ENCODE measurements at places on chromosomes 7 and 10.

DNA sequence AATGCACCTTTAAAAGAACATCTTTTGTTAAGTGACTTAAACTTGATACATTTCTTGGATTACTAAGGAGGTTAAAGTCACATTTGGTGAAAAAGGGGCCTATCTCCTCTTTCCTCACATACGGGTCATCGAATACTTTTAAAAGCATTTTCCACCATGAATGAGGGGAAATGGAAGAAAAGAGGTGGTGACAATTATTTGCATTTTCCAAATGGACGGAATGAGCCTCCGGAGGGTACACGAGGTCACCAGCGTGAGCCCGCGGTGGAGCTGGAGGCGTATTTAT is 1.0 kb upstream of the BMPR1A start:
- no peak for DNase-seq

DNA sequence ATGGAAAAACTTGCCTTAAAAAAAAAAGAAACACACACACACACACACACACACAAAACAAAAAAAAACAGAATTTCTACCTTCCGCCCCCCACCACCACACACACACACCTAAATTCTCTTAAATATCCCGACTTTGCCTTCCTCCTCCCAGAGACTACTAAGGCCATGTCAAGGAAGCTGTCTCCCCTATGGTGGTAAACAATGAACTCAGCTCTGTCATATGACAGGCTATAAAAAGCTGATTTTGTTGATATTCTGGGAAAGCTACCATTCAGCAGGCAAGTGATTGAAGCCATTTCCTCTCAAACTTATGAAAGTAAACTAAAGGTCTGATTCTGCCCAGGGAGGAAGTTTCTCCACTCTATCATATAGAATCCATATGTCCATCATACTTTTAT is 471.0 kb downstream of the GFRA1 start:
- DNase-seq, result no peak

DNA sequence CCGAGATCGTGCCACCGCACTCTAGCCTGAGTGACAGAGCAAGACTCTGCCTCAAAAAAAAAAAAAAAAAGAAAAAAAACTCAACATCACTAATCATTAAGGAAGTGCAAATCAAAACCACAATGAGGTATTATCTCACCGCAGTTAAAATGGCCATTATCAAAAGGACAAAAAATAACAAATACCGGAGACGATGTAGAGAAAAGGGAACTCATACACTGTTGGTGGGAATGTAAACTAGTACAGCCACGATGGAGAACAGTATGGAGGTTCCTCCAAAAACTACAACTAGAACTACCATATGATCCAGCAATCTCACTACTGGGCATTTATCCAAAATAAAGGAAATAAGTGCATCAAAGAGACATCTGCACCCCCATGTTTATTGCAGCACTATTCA is 24.3 kb downstream of the GRK5 start:
- DNase-seq, result no peak

- no peak for DNase-seq
Observed at GRCh38 chr10:95324436-95325268, 33.8 kb upstream of the PDLIM1 start.

GRCh38 chr7:30139836-30140384 is 5.1 kb downstream of the MTURN start:
- no peak for DNase-seq

GRCh38 chr7:156638443-156639077 is 2.0 kb upstream of the RNF32 start:
- no peak for DNase-seq

DNA sequence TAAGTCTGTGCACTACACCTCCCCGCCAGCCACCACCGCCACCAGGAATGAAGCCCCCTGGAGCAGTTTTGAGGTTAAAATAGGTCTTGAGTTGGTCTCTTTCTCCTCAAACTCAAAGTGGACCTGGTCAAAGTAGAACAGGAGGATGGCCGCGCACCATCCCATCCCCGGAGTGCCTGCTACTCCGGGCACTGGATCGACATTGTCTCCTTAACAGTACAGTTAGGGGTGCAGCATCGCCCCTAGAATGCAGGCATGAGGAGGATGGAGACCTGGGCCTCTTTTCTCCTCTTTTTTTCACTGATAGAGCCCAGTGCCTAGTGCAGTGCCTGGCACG is 145.5 kb downstream of the SLIT1 start:
- no peak for DNase-seq

- DNase-seq, result no peak
Observed at GRCh38 chr10:48209241-48209640, 65.3 kb downstream of the FRMPD2 start.
